SK-N-SH (cell line): ENCODE measurements at places on chromosomes 7 and 10. TPM values are rescaled to one million over a fixed set of nuclear protein-coding genes. Genes with fewer than 3 reads are reported as not detected.

The TRPV5 gene
- polyA plus RNA-seq, result not detected in 2 replicates

The DENND2A gene
- polyA plus RNA-seq, result 2.1 and 3.5 TPM in 2 replicates

The COBL gene
- polyA plus RNA-seq, result under 0.01 TPM in 1 of 2 replicates, not detected in the other

The ZCWPW1 gene
- 3.4 and 4.1 TPM in 2 replicates for polyA plus RNA-seq

The PRXL2A gene
- polyA plus RNA-seq, result 14.0 and 15.6 TPM in 2 replicates

The RPEL1 gene
- 0.08 TPM in 1 of 2 replicates, not detected in the other for polyA plus RNA-seq

The ELOVL3 gene
- polyA plus RNA-seq, result 0.25 and 0.29 TPM in 2 replicates

The PNLIP gene
- polyA plus RNA-seq, result not detected in 2 replicates

The NODAL gene
- polyA plus RNA-seq, result not detected in 2 replicates

The CFAP43 gene
- polyA plus RNA-seq, result 0.23 and 0.35 TPM in 2 replicates

The EGR2 gene
- polyA plus RNA-seq, result 0.25 and 0.47 TPM in 2 replicates

The ASAH2 gene
- polyA plus RNA-seq, result 1.8 and 2.5 TPM in 2 replicates

The HABP2 gene
- not detected in 2 replicates for polyA plus RNA-seq

The TFEC gene
- polyA plus RNA-seq, result 0.02 TPM in 1 of 2 replicates, not detected in the other

The UNCX gene
- polyA plus RNA-seq, result not detected in 2 replicates

The SFRP4 gene
- polyA plus RNA-seq, result 0.03 TPM in 1 of 2 replicates, not detected in the other

The NEURL1 gene
- 0.05 and 0.19 TPM in 2 replicates for polyA plus RNA-seq

The FAM241B gene
- 16.0 and 19.2 TPM in 2 replicates for polyA plus RNA-seq

The BAIAP2L1 gene
- 8.7 and 8.8 TPM in 2 replicates for polyA plus RNA-seq

The OPN1SW gene
- polyA plus RNA-seq, result 0.05 TPM in 1 of 2 replicates, not detected in the other

The FFAR4 gene
- polyA plus RNA-seq, result not detected in 2 replicates

The STEAP1B gene
- polyA plus RNA-seq, result 14.7 and 16.6 TPM in 2 replicates

The GRM3 gene
- polyA plus RNA-seq, result not detected in 2 replicates

The PKD1L1 gene
- polyA plus RNA-seq, result 0.10 TPM in 2 replicates

The ASZ1 gene
- polyA plus RNA-seq, result not detected in 2 replicates

The MPP7 gene
- polyA plus RNA-seq, result 0.02 TPM in 1 of 2 replicates, not detected in the other

The PHKG1 gene
- 0.91 and 2.5 TPM in 2 replicates for polyA plus RNA-seq

The FOXL3 gene
- not detected in 2 replicates for polyA plus RNA-seq

The FOXI2 gene
- not detected in 2 replicates for polyA plus RNA-seq

The LIPJ gene
- polyA plus RNA-seq, result not detected in 2 replicates

The GPR22 gene
- polyA plus RNA-seq, result 0.03 and 0.23 TPM in 2 replicates

The SLC13A4 gene
- 0.23 and 0.30 TPM in 2 replicates for polyA plus RNA-seq

The HEPACAM2 gene
- not detected in 2 replicates for polyA plus RNA-seq

The NEUROD6 gene
- not detected in 2 replicates for polyA plus RNA-seq

The BAMBI gene
- 2.8 and 2.9 TPM in 2 replicates for polyA plus RNA-seq

The PAOX gene
- 6.2 and 6.6 TPM in 2 replicates for polyA plus RNA-seq

The DPCD gene
- 106 and 121 TPM in 2 replicates for polyA plus RNA-seq

The SPAM1 gene
- polyA plus RNA-seq, result not detected in 2 replicates

The ADCY1 gene
- polyA plus RNA-seq, result 0.16 and 0.54 TPM in 2 replicates

The PAX4 gene
- polyA plus RNA-seq, result not detected in 2 replicates

The OR2A1 gene
- polyA plus RNA-seq, result not detected in 2 replicates

The SYT15 gene
- 0.07 and 0.11 TPM in 2 replicates for polyA plus RNA-seq

The OR9A2 gene
- polyA plus RNA-seq, result not detected in 2 replicates

The SSC4D gene
- polyA plus RNA-seq, result 1.6 and 2.0 TPM in 2 replicates

The CPA4 gene
- 176 and 243 TPM in 2 replicates for polyA plus RNA-seq

The HTR5A gene
- not detected in 2 replicates for polyA plus RNA-seq

The AOC1 gene
- polyA plus RNA-seq, result not detected in 2 replicates

The RBP4 gene
- not detected in 2 replicates for polyA plus RNA-seq

The UPK3B gene
- polyA plus RNA-seq, result 0.11 TPM in 1 of 2 replicates, not detected in the other

The LUC7L2 gene
- 45.7 and 50.7 TPM in 2 replicates for polyA plus RNA-seq

The CALCR gene
- polyA plus RNA-seq, result 0.06 and 0.12 TPM in 2 replicates

The LRRN3 gene
- polyA plus RNA-seq, result 2.1 and 4.1 TPM in 2 replicates

The ENTPD1 gene
- 0.02 TPM in 2 replicates for polyA plus RNA-seq

The LRGUK gene
- polyA plus RNA-seq, result 1.5 TPM in 2 replicates

The SEMA3D gene
- 30.1 and 48.7 TPM in 2 replicates for polyA plus RNA-seq

The GRB10 gene
- 4.4 and 5.1 TPM in 2 replicates for polyA plus RNA-seq
